Right cardiac atrium (tissue), 5 donors: ENCODE measurements at places on chromosomes 16 and 17.
A peak's percentile ranks its signal among the peaks of the same experiment; 100 is the strongest.

DNA sequence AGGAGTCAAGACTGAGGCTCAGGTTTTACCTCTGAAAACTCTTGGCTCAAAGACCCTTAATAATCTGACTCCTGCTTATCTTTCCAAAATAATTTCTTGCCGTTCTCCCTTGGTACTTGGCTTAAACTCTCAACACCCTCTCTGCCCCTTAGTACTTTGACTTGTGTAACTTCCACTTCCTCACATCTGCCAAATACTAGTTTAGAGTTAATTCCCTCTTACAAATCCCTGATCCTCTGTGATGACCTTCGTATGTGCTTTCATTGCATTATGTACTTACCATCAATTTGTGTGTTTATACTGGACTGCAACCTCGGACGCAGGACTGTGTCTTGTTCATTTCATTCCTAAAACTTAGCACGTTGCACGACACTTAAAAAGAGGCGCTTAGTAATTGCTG, 35.2 kb downstream of the ZNF207 start:
- no peak for DNase-seq

DNA sequence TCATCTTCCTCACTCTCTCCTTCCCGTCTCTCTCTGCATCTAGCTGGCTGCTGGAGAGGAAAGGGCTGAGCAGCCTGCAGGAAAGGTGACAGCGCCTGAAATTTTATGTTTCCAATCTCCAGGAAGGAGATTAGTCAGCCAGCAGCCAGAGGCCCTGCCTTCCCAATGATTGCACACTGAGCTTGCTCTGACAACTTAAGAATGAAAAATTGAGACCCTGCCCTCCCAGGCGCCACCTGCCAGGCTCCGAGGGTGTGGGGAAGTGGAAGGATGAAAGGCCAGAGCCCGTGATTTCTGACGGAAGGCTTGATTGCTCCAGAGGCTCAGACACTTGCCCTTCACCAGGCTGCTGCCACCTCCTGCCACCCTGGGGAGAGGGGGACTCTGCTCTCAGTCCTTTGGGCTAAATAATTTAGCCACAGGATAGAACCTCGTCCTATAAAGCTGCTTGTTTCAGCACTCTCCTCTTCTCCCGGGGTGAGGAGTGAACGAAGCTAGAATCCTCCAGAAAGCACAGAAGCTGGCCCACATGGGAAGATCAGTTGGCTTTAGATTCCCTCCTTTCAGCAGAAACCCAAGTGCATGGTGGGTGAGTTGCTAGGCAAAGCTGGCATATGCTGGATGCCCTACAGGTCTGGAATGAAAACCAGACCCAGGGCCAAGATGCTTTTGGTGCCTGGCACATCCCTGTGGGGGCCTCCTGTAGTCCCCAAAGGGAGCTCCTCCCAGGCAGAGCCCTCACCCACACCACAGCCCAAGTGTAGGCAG, 33.5 kb downstream of the GRIN2C start:
- DNase-seq: no peak

DNA sequence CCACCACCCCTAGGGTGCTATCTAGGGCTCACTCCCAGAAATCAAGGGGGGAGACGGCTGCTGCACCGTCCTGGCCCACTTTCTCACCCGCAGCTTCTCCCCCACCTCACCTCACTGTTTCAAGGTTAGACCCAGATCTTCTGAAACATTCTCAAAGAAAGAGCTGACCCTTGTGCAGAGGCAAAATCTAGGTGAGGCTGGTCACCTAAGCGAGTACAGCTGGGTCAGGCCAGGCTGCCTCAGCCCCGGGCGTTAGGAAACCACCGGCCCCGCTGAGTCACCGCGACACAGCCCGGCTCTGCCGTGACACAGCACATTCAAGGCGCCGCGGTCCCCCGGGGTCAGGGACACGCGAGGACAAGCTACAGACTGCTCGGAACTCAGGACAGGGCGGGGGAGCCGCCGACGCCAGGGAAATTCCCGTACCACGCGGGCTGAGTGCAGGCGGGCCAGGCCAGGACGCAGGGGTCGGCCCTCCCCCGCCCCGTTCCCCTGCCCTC, 27.1 kb downstream of the GNPTG start:
- DNase-seq: peak; percentile 91

- peak; percentile 74 for DNase-seq
Observed at GRCh38 chr16:49811644-49812334, 44.1 kb downstream of the ZNF423 start.

GRCh38 chr17:37485938-37486570, 3.6 kb upstream of the DUSP14 start:
- DNase-seq: no peak

DNA sequence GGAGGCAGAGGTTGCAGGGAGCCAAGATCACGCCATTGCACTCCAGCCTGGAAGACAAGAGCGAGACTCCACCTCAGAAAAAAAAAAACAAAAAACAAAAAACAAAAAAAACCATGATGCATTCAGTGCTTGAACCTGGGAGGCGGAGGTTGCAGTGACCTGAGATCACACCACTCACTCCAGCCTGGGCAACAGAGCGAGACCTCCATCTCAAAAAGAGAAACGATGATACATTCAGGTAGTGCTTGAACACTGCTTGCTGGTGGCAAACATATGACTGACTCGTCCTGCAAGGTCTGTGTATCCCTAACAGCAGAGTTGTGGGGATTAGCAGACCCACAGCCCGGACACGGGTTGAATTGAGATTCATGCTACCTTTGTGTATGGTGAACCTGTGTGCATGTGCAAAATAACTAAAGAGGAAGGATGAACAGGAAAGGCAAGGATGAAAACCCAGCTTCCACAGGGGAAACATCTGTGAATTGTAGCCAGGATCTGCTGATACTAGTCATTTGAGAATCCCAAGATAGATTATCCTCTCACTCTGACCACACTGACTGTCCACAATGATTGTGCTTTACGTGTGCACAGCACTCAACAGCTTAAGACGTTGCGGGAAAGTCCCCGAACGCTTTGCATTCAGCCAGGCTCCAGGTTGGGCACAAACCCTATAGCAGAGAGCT, 52.4 kb upstream of the MRPS23 start:
- DNase-seq: no peak

DNA sequence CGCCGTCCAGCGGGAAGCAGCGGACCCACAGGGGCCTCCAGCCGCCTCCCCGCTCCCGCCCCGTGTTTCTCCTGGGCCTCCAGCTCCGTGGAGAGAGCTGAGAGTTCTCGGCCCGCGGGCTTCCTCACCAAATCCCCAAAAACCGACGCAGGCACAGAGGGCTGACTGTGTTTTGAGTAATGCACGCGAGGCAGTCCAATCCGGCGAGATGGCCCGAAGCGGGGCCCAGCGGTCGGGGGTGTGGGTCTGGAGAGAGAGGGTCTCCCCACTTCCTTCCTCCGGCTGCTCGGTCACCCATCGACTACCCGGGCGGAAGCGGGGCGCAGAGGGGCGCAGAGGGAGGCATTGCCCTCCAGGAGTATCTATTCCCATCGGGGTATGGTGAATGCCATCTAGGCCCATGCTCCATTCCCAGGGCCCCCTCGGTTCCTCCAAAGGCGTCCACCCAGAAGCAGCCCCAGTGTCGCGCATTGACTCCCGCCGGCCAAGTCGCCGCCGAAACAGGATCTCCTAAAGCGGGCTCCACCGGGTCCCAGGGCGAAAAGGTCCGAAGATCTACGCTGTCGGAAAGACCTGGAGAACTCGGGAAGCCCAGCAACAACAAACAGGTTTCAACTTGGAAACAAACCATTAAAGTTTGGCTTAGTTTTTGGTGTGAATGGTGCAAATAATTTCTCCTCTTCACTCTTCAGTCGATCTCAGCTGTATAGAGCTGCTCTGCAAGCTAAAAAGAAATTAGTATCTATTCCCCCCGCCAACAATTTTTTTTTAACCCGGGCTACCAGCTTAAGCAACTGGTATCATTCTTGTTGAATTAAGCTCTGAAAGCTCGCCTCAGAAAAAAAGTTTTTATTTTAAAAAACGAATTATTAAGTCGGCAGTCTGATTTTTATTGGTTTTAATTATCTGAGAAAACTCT, 19.2 kb upstream of the HOXB13 start:
- no peak for DNase-seq
